ENCODE measurements at places on chromosomes 11 and 22.
A peak's percentile ranks its signal among the peaks of the same experiment; 100 is the strongest.

GRCh38 chr11:4454021-4454420 is 4.9 kb downstream of the OR52K2 start:
- DNase-seq, result no peak

DNA sequence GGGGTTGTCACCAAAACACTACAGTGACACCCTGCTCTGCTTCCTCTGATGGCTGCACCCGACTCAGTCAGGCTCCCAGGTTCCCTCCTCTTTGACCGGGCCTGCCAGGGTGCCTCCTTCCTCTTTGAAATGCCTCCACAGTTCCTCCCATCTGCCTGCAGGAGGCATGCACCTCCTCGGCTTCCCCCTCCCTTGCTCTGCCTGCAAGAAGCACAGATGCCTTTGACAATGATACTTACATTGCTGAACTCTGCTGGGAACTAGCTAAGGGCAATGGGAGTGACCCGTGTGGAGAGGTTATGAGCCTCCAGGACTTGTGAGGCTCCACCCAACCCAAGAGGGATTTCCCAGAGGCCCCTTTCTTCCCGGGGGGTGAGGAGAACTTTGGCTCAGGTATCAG is 674.1 kb downstream of the OPCML start:
- DNase-seq, result no peak

DNA sequence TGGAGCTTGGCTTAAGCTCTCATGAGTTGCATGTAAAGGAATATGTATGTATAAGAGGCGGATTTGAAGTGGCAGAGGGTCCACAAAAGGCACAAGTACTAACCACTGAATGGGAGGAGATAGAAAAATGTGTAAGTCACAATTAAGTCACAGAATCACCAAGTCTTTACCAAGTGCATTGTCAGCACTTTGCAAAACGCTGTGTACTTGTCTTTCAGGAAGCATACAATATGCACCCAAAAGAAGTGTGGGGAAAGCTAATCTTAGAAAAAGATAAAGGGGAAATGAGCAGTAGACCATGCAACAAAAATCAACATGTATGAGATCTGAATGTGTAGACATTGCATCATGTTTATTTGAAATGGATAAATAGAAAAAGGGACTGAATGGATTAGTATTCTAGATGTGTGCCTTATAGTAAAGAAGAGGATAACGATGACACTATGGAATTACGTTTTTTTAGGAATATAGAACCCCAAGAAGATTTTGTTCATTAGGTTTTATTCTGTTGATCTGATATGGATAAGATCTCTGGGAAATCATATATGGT is 4.5 kb downstream of the CNTF start:
- DNase-seq, result no peak

- DNase-seq, result no peak
Measured at GRCh38 chr11:77230878-77231605, 70.4 kb downstream of the GDPD4 start.

GRCh38 chr11:92510591-92510990 is 286.0 kb downstream of the FAT3 start:
- DNase-seq, result no peak

DNA sequence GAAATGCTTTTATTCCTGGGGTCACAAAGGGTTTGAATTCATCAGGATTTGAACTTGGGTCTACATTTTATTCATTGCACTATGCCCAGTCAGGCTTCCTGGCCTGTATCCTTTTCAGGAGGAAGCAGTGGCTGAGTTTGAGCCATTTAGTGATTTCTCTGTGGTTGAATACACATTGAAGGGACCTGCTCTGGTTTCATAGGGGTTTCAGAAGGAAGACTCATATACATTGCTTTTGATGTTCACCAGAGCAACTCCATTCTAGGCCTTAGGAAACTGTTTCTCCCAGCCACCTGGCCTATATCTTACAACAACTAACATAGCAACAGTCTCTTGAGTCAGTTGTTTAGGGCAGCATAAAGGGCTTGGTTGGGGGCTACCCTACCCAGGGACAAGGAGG is 165.7 kb downstream of the INSC start:
- DNase-seq, result no peak

GRCh38 chr11:110261195-110262071 is 35.0 kb downstream of the RDX start:
- no peak for DNase-seq

DNA sequence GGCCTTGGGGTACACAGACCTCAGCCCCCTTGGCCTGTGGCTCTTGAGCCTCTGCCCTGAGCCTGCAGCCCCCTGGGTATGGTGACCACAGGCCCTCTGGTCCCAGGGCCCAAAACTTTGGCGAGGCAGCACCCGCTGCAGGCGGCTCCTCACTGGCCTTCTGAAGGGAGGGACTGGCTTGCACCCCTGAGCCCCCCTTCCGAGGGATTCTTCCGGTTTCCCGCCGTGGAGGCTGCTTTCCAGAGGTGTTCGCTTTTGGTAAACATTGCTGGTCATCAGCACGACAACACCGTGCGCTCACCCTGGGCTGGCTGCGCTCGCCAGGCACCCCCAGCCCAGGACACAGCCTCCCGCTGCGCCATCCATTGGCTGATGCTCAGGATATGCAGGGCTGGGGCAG is 42.0 kb downstream of the GRAMD4 start:
- DNase-seq, result no peak

- no peak for DNase-seq
Measured at GRCh38 chr11:77379934-77380333, 78.4 kb upstream of the GDPD4 start.

GRCh38 chr11:118001494-118001971 is 15.3 kb downstream of the IL10RA start:
- DNase-seq, result no peak

DNA sequence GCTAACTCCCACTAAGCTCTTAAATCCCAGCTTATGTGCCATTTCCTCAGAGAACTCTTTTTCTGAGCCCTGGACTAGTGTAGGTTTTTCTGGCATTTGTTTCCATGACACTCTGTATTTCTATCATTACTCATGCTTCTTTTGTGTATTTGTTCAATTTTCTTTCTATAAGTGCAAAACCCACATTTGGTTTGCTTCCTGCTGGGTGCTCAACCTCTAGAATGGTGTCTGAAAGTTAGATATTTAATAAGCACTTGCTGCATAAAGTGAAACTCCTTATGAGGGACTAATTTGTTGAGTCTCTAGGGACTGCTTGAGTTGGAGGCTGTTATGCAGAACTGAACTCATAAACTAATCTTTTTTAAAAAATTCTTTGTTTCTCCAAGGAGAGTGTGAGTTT is 68.6 kb downstream of the SYT9 start:
- no peak for DNase-seq

DNA sequence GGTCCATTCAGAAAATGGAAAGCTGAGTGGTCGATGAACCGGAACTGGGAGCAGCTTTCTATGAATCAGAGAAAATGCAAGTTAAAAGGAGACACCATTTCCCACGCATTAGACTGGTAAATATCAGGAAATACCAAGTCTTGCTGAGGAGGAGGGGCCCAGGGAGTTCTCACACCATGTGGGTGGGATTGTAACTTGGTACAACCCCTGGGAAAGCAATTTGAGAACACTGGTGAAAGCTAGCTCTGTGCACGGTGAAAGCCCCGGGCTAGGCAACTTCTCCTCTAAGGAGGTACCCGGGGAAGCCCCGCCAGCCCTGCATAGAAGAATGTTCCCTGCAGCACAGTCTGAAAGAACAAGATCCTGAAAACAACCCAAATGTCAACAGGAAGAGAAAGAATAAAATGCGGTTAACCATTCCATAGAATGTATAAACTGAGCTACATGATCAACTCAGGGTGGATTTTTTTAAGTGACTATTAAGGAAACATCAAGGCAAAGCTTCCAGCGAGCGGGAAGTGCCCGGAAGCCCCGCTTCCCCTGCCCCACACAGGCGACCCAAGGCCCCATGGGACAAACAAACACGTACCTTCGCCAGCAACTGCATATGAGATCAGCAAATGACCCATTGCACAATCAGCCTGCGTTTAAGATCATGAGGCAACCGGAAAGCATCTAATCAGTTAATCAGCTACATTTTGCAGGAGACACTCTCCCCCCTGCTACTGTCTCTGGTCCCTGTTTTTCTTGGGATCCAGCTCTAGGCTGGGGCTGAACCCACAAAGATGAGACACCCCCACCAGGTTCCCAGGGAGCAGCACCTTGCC is 11.3 kb downstream of the SHANK2 start:
- DNase-seq, result peak; percentile 89

GRCh38 chr22:43136255-43136654 is 6.9 kb downstream of the MCAT start:
- no peak for DNase-seq

- DNase-seq, result no peak
Measured at GRCh38 chr11:67654225-67654624, 3.7 kb upstream of the ACY3 start.

GRCh38 chr11:702462-703461 is 3.3 kb upstream of the EPS8L2 start:
- DNase-seq, result no peak

DNA sequence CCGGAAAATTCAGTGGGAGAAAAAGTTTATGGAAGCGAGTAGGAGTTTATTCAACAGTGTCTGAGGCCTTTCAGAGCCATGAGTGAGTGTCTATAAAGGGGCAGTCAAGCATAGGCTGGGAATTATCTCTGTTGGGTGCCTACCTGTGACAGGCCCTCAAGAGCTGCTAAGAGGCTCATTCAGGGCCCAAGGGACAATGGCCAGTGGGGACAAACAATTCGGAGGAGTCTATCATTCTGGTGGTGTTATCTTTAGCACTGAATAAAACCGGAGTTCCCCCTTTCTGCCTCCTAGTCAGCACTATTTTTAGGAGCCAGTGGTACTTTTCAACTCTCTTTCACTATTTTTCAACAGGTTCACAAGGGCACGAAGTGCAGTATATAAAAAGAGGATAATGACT is 89.5 kb upstream of the HTATIP2 start:
- DNase-seq, result no peak

- DNase-seq, result no peak
Measured at GRCh38 chr11:62892077-62892922, 11.6 kb downstream of the SLC3A2 start.

GRCh38 chr11:93653571-93653970 is 7.9 kb upstream of the CEP295 start:
- no peak for DNase-seq

GRCh38 chr11:125448136-125448535 is 47.9 kb downstream of the FEZ1 start:
- DNase-seq, result no peak

- no peak for DNase-seq
Measured at GRCh38 chr11:101775033-101775432, 139.8 kb upstream of the CEP126 start.

DNA sequence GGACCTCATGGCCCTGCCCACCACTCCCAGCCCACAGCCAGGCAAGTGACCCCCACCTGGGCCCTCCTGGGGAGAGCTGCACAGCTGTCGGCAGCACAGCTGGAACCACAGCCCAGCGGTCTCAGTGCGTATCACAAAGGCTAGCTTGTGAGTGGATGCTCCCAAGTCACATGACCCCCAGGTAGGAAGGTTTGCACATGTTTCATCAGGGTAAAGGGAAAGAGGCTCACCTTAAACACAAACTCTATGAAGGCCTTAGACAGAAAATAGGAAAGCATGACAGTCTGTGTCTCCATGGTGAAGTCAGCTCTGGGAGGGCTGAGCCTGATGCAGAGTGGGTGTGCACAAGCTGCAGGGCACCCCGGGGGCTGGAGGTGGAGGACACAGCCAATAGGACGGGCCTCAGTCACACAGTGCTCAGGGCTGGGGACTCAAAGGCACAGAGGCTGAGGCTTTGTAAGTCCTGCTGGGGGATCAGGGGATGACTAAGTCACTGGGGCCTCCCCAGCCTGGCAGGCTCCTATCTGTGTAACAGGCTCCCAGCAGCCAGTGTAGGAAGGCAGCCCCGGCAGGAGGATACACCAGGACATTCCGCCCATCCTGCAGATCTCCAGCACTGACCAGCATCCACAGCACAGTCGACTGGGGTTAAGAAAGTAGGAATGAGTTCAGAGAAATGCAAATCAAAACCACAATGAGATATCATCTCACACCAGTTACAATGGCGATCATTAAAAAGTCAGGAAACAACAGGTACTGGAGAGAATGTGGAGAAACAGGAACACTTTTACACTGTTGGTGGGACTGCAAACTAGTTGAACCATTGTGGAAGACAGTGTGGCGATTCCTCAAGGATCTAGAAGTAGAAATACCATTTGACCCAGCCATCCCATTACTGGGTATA is 22.0 kb downstream of the CELSR1 start:
- DNase-seq, result no peak

GRCh38 chr11:110196241-110196754 is 100.1 kb downstream of the RDX start:
- DNase-seq, result no peak

DNA sequence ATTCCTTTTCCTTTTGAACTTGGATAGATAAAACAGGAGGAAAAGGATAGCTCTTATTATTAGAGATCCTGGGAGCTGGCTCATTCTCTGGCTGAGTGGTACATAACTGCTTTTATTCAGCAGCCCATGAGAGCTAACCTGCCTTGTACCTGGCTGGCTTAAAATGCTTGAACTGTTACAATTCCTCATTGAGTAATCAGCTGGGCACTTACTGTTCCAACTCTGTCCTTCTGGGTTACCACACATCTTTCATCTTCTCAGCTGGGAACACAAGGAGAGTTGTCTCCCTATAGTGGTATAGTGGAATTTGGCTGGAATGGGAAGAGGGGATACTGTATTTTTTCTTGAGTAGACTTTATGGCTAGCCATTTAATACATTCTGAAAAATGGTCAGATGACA is 39.8 kb upstream of the SPTBN2 start:
- DNase-seq, result no peak

GRCh38 chr11:128884703-128885338 is 6.3 kb upstream of the KCNJ5 start:
- DNase-seq, result peak; percentile 79

- DNase-seq, result no peak
Measured at GRCh38 chr22:36352803-36353507, 34.8 kb downstream of the MYH9 start.

GRCh38 chr11:91350931-91351330 is 873.7 kb upstream of the FAT3 start:
- DNase-seq, result no peak

GRCh38 chr11:130071211-130071712 is 1.6 kb downstream of the APLP2 start:
- no peak for DNase-seq

- DNase-seq, result no peak
Measured at GRCh38 chr11:11949482-11949881, 58.9 kb downstream of the DKK3 start.

DNA sequence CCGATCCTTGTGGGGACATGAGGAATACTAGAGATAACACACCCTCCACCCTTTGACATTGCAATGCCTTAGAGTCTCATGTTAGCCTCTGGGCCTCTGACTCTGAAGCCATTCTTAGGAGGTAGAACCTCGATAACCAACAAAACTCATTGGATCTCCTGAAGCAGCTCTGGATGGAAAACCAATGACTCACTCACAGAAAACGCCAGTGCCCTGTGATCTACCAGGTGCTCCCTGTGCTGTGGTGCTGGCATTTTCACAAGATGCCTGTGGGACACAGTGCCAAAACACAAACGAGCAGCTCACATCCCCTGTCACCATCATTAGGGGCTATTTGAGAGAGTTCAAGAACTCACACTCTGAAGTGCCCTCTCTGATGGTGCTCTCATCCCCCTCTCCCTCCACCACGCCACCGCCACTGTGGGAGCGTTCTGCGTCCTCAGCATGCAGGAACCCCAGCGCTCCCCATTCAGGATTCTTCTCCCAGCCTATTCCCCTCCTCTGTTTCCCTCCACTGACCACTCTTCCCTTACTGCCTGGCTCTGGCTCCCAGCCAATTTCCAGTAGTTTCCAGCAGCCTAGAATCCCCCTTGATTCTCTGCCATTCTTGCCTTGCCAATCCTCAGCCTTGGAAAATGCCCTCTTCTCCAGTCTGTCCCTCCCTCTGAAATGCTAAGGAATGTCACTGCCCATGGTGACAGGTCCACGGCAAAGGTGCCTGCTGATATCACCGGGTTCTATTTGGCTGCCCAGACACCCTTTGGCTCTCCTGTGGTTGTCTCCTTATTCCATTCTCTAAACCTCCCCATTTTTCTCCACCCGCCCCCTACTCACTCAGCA is 4.7 kb upstream of the POLD4 start:
- DNase-seq, result no peak
